ENCODE measurements at places on chromosomes 12 and 14.

DNA sequence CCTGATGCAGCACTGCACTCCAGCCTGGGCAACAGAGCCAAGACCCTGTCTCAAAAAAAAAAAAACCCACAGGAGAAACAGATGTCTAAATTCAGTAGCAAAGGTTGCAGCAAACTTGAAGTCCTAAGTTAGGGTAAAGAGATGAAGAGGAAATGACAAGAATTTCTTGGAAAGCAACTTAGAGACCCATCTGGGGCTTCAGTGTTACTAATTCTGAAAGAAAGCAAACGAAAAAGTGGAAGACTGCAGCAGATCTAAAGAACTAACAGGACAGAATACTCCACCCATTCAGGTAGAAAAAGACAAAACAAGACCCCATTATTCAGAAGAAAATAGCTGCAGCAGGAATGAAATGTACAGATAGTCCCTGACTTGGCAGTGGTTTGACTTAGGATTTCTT, 31.9 kb downstream of the RESF1 start:
- DNase-seq, result no peak

- DNase-seq, result no peak
Observed at GRCh38 chr12:76300297-76300665, 47.9 kb downstream of the BBS10 start.

- no peak for DNase-seq
Observed at GRCh38 chr14:31291210-31291609, 83.6 kb upstream of the HECTD1 start.

GRCh38 chr14:58739674-58740073, 101.9 kb downstream of the DACT1 start:
- no peak for DNase-seq

DNA sequence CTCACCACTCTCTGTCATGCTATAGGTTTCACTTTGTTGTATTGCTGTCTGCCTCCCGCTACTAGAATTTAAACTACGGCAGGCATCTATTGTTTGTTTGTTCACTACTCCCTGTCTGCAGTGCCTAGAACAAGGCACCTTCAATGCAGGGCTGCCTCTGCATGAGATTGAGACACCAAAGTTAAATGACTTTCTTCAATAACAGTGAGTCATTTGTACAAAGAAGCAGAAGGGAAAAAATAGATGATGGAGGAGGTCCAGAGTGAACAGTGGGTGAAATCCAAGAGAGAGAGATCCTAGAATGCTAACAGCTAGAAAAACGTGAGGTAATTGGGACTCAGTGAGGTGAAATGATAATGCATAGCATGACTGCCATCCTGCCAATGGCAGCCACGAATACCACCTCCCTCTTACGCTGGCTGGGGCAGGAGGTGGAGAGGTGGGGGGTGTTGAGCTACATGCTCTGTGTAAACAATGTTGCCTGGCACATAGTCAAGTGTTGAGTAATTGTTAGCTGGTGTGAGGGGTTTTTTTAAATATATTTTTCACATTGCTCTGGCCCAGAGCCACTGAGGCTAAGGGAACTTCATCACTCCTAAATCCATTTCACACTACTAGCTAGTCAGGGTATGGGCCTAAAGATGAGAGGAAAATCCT, 367.6 kb downstream of the RPS29 start:
- no peak for DNase-seq

DNA sequence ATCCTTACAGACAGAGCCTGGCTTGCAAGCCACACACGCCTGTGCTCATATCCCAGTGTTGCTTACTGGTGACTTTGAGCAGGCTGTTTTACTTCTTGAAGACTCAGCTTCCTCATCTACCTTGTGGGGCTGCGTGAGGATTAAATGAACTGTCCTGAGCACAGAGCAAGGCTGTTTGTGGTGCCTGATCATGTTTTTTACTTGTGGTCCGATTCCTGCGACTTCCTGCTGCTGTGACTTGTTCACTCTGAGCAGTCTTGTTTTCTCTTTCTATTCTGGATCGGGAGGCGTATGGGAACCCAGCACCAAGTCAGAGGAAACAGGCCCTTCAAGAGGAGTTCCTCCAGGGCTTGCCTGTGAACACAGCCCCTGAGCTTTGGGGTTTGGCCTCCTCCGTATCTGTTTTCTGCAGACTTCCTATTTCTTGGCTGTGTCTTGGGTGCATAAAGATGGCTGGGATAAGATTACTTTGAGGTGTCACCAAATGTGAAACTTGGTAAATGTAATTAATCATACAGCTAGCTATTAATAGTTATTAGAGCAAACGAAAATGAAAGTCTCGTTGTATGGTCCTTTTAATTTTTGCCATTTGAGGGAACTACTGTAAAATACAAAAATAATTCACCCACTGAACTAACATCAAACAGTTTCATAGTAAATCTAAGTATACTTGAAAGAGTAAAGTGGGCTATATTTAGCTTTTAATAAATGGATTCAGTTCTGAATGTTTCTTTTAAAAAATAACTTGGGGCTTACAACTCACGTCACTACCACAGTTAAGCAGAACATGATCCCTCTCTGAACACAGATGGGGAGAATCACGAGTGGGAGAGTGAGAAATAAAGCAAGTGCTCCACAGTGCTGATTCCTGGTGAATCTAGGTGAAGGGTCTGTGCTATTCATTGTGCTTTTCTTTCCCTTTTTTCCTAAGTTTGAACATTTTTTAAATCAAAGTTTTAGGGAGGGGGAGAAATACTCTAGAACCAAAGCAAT, 251.5 kb downstream of the FOXN3 start:
- no peak for DNase-seq

DNA sequence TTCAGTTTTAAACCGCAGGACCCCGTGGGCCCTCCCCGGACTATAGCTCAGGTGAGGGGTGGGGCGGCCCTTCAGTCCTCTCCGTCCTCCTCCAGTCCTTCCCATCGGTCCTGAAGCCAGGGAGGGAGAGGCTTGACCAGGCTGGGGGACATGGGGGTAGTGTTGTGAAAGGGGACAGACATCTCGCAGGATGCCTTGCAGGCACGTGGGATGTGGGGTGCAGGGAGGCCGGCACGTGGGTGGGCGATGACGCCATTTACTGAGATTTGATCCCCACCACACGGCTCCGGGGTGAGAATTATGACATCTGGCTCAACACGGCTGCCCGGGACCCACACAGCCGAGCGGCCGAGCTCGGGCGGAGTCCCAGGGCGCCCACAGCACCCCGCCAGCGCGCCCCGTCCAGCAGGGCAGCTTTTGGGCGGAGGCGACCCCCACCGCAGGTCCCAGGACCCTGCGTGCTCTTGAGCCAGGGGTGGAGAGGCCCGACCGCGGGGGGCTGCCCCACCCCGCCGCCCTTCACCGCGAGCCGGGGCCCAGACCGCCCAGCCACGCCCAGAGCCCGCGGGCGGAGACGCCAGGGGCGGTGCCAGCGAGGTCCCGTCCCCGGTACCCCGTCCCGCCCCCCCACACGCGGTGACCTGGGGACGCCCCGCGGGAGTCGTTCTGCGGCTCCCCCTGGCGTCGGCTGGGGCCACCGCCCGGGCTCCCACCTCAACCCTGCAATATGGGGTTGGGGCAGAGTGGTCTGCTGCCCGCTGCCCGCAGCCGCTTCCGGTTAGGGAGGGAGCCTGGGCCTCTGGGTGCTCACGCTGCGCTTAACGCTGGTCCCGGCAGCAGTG, 3.3 kb upstream of the EXOC3L4 start:
- DNase-seq, result no peak

DNA sequence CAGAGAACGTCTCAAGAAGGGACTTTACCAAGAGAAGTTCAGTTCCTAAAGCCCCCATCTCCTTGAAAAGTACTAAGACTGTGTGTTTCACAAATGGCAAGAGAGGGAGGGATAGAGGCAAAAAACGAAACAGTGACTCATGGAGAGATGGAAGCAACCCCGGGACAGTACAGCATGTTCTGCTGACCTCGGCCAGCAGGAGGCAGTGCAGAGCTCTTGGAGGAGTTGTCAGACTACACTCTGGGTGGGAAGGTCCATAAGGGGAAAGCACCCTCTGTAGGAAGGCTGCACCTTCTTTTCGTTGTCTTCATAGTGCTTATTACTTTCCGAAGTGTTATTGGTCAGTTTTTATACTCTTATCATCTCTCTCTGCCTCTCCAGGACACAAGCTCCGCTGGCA, 525.2 kb upstream of the CCDC196 start:
- DNase-seq, result no peak

DNA sequence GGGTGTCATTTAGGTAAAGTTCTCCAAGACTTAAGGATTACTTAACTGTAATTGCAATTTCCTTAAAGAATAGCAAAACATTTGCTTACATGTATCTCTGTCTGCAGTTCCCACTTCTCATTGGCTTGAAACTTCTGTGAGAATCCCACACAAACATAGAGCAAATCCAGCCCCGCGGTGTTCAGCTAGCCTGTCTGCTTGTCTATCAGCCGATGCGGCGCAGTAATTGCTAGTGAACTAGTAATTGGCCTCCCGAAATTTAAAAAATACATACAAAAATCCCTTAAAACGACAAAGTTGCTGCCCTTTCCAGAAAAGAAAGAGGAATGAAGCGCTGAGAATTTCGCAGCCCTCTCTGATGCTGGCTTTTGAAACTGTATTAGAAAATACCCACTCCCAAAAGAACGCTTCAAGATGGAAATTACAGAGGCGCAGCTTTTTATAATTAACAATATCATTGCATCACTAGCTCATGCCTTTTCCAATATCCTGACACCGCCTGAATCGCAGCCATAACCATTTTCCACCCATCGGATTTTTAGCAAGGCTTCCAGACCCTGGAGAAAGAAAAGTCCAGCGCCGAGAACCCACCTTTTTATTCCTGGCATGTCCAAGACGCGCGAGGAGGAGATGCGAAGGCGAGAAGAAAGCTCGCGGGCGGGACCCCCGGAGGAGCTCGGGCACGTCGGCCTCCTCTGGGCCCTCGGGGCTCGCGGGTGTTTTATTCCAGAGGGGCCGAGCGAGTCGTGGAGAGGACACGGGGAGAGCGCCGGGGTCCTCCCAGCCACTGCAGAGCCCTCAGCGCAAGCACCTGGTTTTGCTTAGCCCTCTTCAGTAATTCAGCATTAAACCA, 646 bp downstream of the FBLN5 start:
- no peak for DNase-seq

DNA sequence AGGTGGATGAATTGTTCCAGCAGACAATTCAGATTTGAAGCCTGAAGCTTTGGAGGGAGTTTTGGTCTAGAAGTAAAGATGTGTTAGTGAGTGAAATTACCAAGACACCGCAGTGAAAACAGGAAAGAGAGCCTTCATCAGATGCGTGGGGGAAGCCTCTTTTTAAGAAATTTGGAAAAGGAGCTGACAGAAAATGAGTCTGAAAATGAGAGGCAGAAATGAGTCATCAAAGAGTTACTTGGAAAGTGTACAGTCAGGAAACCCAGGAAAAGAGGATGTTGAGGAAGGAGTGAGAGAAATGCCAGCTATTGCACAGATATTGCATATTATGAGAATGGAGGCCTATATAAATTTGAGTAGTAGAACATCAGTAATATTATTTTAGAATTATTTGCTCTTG, 520.7 kb downstream of the NRXN3 start:
- no peak for DNase-seq

DNA sequence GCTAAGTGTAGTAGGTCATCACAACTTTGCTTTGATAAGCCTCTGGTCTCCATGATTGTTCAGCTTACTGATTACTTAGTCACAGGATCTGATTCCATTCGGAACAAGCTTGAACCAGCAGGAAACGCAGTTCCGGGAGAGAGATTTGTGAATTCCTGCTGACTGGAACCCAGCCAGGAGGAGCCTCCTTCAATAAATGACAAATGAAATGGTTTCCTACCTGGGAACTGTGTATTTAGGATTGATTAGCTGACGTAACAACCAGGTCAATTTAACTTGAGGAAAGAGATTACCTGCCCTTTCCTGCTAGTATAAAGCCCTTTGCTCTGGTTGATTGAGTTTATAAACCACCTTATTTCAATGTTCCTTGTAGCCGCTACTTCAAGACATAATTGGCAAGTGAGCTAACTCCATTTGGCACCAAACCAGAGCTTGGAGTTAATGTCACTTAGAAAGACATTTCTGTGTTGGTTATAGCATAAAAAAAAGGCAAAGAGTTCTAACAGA, 35.1 kb upstream of the KCNH3 start:
- DNase-seq, result no peak

DNA sequence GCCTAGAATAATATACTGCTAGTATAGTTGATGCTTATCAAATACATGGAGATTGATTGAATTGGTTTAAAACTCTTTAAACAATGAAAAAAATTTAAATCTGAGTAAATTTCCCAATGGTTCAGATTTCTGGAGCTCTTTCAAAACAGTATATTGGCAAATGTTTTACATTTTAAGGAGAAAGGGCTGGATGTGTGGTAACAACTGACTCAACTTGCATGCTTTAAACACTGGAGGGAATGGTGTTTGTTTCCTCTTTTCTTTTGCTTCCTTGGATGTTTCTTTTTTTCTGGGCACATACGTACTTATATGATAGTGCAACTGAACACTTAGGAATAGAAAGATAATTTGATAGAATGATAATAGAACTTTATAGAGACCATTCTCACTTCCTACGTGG, 73.8 kb upstream of the RFX4 start:
- no peak for DNase-seq

DNA sequence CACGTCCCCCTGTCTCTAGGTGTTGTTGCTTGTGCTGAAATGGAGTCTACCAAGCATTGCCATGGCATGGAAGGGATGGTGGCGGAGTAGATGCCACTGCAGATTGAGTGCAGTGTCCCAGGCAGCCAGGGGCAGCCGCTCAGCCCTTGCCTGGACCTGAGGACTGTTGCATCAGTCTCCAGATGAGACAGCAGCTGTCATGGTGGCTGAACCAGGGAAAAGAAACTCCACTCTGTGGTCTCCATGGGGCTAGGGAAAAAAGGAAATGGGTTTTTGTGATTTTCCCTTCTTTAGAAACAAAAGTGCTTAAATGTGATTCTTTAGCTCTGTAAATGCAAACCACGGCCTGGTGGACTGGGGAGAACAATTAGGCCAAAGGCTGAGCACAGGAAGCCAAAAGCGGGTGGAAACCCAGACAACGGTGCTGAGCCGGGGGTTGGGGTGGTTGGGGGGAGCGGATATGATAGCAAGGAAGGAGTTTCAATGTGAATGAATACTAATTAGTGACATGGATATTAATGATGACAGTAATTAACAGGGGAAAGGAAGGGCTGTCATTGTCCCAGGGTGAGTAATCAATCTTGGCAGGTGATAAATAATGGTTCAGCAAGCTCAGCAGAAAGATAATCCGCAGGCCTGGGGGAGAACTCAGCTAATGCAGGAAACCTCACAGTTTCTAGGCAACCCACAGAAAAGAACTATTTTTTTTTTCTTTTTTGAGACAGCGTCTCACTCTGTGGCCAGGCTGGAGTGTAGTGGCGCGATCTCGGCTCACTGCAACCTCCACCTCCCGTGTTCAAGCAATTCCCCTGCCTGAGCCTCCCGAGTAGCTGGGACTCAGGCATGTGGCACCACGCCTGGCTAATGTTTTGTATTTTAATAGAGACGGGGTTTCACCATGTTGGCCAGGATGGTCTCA, 442.6 kb downstream of the DPF3 start:
- DNase-seq, result no peak

DNA sequence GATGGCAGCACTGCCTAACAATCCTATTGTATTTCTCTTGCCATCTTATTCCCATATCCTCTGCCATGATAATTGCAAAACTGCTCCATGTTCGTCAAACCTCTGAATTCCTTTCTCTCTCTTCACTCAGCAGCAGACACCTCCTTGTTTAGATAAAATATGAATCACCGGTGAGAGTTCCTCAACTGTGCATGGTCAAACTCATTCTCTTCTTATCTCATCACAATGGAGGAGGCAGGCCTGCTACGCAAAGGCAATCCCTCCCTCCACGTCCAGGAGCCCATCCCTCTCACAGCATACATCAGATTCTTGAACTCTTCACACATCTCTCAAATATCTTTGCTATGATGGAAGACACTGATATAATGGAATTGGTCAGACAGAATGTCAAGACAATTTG, 90.1 kb upstream of the DAAM1 start:
- no peak for DNase-seq
